AG04450 (cell line): ENCODE measurements at places on chromosomes 13 and 19. TPM values are rescaled to one million over a fixed set of nuclear protein-coding genes. Genes with fewer than 3 reads are reported as not detected.

The EBPL gene
- 113 and 131 TPM in 2 replicates for polyA plus RNA-seq

- no peak for DNase-seq
Measured at GRCh38 chr13:64289702-64290101, 2874.1 kb upstream of the PCDH20 start.

GRCh38 chr13:70623239-70623638, 515.0 kb upstream of the KLHL1 start:
- no peak for DNase-seq

GRCh38 chr19:56083668-56084067, 37.4 kb downstream of the ZNF787 start:
- DNase-seq: no peak

The SPRED3 gene
- 2.5 and 3.6 TPM in 2 replicates for polyA plus RNA-seq

DNA sequence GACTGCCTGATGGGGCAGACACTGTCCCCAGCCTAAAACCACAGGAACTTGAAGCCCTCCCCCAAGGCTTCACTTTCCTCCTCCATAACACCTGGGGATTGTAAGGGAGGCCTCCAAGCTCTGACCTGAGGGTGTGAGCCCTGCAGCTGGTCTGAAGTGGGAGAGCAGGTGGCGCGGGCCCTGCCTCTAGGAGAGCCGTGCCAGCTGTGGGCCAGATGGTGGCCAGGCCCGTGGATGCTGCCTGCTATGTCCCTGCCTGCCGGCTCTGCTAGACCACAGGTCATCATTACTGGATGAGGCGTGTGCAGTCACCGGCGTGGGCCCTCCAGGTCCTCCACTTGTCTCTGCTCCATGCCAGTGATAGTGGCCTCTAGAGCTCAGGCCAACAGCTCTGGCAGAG, 3.5 kb upstream of the KLHL26 start:
- no peak for DNase-seq

The NCAN gene
- not detected in 2 replicates for polyA plus RNA-seq

GRCh38 chr19:30159636-30160035, 212.5 kb upstream of the ZNF536 start:
- no peak for DNase-seq
